ENCODE measurements at places on chromosomes 4 and X.

GRCh38 chr4:112775801-112776200 is 138.9 kb downstream of the LARP7 start:
- DNase-seq, result no peak

DNA sequence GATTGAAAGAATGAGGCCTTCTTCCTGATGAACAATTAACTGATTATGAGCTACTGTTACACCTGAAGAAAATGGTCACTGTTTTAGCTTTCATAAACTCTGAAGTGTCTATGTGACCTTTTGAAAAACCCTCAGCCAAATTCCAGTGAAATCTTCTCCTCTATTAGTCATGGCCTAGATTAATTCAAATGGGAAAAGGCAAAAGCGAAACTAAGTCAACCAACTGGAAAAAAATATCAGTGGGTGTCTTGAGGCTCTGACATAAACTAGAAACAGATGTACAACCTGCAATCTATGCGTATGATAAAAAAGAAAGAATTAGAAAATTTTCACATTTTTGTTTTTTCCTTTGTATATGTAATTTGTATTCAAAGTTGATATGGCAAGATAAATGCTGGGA is 169.4 kb upstream of the BANK1 start:
- no peak for DNase-seq

DNA sequence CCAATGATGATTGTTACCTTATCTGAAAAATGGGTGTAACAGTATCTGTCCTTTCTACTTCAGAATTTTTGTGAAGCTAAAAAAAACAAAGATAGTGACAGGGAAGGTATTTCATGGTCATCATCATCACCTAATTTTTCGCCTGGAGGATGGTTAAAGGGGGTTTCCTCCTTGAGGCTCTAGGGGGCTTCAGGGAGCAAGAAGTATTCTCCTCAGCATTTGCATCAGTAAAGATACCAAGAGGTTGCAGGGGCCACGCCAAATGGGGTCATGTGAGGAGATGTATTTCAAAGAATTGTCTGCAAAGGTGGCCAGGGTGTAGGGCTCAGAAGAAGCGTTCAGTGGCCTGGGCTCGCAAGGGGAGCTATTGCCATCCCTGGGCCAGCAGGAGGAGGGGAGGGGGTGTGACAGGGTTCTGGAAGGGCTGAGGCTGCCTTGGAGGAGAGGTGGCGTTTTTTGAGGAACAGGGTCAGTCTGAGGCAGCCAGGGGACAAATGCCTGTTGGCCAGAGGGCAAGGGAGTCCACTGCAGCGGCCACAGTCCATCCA is 7.3 kb upstream of the NSG1 start:
- no peak for DNase-seq

DNA sequence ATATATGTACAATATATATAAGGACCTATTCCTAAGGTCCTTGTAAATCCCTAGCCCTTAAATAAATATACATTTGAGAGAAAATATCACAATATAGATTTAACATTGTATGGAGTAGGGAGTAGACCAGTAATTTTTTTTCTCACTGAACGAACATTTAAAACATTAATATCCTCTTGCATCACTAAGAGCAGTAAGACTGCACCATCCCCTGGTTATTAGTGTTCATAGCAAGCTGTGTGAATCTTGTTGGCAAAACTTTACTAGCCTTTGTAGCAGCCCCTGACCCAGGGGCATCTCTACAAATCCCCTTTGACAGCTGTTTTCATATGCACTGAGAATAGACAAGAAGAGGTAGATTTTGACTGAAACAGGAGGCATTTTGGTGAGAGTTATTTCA is 146.5 kb downstream of the IL1RAPL2 start:
- no peak for DNase-seq

DNA sequence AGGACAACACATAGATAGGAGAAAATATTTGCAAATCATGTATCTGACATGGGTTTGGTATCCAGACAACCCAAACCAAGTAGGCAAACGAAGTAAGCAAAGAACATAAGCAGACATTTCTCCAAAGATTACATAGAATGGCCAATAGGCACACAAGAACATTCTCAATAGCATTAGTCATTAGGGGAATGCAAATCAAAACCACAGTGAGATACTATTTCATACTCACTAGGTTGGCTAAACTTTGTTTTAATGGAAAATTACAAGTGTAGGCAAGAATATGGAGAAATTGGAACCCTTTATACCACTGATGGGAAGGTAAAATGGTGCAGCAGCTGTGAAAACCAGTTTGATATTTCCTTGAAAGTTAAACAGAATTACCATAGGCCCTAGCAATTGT is 74.7 kb downstream of the CHRNA9 start:
- no peak for DNase-seq

GRCh38 chrX:111875881-111876280 is at the start of gene TRPC5OS:
Gene TRPC5OS, plus strand, starts transcription at chrX:111876181. Its CDS starts 25,669 bp downstream, at chrX:111901850.
- no peak for DNase-seq

- no peak for DNase-seq
Observed at GRCh38 chr4:56643596-56643995, 37.5 kb downstream of the HOPX start.

GRCh38 chrX:8274170-8274569 is 103.1 kb upstream of the VCX2 start:
- DNase-seq, result no peak

GRCh38 chr4:25500626-25501316 is 123.7 kb downstream of the ANAPC4 start:
- no peak for DNase-seq

DNA sequence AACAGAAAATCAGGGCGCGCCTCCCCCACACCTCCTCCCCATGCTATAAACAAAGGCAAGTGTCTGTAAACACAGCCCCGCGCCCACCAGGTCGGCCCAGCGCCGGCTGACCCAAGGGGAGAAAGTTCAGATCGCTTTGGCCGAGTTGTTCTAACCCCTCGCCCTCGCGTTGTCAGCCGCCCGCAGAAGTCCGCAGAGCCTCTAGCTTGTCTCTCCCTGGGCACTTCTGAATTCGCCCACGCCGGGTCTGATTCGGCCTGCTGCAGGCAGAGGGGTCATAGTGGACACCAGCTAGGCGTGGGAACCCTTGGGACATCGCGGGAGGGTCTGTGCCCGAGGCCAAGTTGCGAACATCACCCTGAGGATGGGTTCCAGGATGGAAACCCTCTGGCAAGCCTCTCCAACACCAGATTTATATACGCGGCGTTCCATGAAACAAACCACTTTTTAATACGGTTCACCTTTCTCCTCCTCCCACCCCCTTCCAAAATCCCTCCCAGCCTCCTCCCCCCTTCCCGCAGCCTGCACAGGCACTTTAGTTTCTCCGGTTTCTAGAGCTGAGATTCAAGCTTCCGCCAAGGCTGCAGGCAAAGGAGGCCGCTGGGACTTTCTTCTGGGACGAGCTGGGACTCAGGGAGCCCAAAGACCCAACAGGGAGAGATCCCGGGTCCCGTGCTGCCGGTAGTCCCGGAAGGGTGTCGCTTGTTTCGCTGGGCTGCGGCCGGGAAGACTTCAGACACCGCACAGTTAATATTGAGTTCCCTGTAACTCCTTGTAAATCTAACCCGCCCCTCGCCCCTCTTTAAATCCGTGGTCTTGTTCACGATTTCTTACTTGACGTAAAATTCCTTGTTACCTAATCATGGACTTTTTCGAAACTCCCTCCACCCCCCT is 4.7 kb downstream of the HAND2 start:
- DNase-seq, result no peak

All from CD4-positive, alpha-beta T cell treated with Interleukin-10 for 1 hour (primary cell).